ENCODE measurements at places on chromosomes 12 and 14.

DNA sequence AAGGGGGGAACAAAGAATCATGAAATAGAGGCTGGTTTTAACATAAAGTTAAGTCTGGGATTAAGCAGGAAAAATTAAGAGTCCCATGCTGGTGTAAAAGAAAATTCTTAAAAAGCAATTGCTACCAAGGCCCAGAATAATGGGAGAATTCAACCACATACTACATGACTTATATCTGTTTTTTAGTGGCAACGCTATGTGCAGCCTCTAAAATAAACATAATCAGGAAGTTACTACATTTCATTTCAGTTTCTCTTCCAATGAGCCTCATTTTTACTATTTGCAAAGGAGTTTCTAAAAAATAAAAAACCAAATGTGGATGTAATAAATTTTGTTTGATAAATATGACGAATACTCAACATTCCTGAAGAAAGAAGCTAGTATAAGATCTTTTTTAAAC is 58.1 kb downstream of the CPNE8 start:
- DNase-seq = no peak

- no peak for DNase-seq
These were observed 509.3 kb upstream of the CCDC196 start for GRCh38 chr14:65976761-65977404.

GRCh38 chr12:46965137-46965536 is 114.3 kb upstream of the PCED1B start:
- no peak for DNase-seq

- no peak for DNase-seq
These were observed 136.3 kb downstream of the FUT8 start for GRCh38 chr14:65548878-65549277.

- DNase-seq = no peak
These were observed 33.5 kb downstream of the DAD1 start for GRCh38 chr14:22555384-22556011.

DNA sequence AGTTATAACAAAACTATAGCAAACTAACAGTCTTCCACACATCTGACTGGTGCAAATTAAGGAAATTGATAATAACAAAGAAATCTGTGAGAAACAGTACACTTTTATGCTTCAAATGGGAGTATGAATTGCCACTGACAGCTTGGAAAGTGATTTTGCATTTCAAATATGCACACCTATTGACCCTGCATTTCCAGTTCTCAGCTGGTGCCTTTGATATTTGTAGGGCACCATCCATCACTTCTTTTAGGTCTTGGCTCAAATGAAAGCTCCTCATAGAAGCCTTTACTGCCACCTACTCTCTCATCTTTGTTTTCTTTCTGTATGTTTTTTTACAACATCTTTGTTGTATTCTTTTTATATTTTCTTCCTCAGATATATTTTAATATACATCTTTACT is 125.1 kb downstream of the ST8SIA1 start:
- no peak for DNase-seq

DNA sequence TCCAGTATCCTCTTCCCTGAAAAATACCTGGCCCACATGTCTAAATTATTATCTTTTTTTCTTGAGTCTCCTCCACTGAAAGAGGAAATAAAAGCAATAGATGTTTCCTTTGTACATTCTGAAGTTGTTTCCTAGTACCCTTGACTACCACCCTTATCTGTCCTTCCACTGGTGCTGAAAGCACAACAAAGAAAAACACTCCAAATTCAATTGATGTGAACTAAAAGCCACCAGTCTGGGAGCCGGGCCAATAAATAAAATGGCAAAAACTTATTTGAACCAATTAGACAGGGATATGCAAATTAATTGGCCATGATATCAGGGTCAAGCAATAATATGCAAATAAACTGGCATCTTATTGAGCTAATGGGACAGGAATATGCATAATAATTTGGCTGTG is 330.5 kb downstream of the PAWR start:
- no peak for DNase-seq

DNA sequence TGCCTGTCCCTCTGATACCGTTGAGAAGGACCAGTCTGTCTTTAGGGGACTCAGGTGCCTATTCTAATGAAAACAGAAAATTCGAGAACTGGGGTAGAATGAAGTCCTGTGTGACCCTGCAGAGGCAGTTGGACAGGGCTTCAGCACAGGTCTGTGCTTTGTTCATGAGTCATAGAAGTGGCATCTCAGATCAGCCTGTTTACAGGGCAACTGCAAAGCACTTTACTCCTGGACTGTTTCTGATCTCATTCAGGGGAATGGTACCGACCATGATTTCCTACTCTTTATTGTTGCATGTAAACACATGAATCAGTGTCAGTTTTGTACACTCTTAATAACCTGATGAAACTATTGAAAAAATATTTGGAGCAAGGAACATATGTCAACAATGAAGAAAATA is 1517.0 kb downstream of the AACS start:
- DNase-seq = no peak

DNA sequence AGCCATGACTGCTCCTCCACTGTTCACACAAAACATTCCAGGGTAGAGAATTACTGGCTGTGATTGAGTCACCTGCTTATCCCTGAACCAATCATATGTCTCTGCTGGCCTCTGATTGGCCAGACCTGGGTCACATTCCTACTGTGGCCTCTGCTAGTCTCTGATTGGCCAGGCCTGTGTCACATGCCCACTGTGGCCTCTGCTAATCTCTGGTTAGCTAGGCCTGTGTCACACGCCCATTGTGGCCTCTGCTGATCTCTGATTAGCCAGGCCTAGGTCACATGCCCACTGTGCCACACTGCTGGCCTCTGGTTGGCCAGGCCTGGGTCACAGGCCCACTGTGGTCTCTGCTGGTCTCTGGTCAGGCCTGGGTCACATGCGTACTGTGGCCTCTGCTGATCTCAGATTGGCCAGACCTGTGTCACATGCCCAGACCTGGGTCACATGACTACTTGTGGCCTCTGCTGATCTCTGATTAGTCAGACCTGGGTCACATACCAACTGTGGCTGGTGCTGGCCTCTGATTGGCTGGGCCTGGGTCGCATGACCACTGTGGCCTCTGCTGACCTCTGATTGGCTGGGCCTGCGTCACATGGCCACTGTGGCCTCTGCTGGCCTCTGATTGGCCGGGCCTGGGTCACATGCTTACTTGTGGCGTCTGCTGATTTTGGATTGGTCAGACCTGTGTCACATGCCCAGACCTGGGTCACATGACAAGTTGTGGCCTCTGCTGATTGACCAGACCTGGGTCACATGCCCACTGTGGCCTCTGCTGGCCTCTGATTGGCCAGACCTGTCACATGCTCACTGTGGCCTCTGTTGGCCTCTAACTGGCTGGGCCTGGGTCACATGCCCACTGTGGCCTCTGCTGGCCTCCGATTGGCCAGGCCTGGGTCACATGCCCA is 251.6 kb downstream of the SLC15A4 start:
- no peak for DNase-seq

DNA sequence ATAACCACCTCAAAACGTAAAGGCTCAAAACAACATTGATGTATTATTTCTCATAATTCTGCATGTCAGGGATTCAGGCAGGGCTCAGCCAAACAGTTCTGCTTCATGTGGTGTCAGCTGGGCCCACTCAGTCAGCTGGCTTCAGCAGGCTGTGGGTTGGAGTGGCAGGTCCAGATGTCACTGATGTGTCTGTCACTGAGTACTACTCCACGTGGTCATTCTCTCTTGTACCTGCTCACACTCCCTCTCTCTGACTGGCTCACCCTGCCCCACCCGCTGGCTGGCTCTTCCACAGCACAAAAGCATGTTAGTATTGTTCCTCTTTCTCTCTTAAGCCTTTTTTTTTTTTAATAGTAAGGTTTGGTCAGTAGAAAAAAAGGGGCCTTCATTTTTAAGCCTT is 182.4 kb downstream of the DICER1 start:
- no peak for DNase-seq

- no peak for DNase-seq
These were observed 157.6 kb upstream of the LRFN5 start for GRCh38 chr14:41449066-41449465.

GRCh38 chr14:76867516-76868453 is 41.6 kb downstream of the LRRC74A start:
- DNase-seq = no peak

DNA sequence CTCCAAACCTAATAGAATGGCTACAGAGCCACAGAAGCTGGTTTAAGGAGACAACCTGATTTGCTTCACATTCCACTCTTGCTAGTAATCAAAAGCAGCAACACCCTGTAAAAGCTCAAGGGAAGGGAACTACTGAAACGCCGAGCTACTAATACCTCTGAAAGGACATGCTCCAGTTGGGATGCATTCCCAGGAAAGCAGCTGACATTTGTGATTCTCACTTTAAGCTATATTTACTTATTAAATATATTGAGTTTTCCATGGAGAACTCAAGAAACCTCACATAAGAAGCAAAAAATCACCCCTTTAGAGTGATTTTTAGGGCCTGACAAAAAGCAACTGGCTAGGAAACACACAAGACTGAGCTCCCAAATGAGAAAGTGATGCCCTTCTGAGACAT is 1073.0 kb upstream of the FLRT2 start:
- DNase-seq = no peak

DNA sequence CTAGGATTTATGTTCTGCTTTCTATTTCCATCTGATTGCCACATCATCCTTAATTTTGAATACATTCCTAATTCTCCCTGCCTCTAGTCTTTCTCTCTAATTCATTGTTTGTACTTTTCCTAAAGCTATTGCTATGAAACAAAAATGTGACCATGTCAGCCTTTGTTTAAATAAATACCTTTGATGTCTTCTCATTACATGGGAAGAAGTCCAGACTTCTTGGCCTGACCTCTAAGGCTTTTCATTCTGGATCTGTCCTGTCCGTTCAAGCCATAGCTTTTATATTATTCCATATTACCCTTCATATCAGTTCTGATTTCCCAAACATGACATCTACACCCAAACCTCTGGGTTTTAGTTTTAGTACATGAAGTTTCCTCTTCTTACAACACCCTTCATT is 91.4 kb downstream of the CDK17 start:
- no peak for DNase-seq

- no peak for DNase-seq
These were observed 19.1 kb upstream of the ALX1 start for GRCh38 chr12:85260896-85261295.

DNA sequence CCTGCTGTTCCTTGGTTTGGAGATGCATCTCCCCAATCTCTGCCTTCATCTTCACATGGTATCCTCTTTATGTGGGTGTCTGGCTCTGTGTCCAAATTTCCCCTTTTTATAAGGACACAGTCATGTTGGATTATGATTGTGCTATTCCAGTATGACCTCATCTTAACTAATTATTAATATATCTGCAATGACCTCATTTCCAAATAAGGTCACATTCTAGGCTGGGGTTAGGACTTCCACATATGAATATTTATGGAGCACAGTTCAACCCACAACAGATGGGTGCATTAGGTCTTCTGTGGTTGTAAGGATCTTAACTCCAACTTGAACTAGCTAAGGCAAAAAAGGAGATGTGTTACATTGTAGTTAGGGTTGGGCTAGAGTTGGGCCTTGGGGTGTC is 69.4 kb downstream of the ADCK1 start:
- no peak for DNase-seq

DNA sequence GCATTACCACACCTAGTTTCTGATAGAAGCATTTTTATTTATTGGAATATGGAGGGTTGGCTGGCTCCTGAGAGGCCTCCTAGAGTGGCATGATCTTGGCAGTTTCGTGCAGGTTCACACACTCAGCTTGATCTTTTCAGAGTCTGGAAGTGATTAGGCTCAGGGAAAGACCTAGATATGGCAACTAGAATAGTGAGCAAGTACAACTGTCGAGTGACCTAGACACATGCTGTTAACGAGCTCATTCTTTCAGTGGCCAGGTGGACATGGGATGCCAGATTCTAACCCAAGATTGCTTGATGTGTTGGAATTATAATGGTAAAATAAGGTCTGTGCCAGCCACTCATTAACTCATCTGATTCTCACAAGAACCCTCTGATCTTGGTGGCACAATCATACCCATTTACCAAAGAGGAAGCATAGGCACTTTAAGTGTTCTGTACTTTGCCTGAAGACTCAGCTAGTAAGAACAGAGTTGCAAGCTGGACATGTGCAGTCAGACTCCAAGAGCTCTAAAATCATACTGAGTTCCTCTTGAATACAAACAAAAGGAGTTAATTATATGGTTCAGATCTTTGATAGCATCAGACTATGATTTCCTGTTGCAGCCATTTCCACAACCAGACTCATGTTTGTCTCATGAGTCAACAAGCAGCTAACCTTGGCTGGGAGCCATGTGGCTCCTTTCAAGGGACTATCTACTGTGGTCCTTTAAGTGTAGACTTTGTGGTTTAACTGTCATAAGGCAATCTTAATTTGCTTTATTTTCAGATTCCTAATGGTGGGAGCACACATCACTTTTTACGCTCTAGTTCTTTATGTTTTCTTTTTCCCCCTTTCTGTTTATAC is 144.2 kb downstream of the PLEKHA5 start:
- no peak for DNase-seq

DNA sequence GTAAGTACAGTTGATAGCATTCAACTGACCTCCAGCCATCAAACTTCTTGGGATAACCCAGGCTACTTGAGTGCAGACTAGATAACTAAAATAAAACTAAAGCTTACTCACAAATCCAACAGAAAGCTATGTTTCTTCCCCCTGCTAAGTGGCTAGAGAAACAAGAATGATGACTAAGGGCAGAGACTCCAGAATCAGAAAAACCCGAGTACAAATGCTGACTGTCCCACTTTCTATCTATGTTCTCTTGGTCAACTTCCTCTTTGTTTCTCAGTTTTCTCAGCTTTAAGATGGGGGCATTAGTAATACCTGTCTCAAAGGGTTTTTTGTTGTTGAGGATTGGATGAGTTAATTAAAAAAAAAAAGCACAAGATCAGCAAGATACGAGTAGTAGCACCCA is 6.1 kb upstream of the NUAK1 start:
- DNase-seq = no peak

- no peak for DNase-seq
These were observed 322.9 kb downstream of the KCNH5 start for GRCh38 chr14:62722406-62722805.

- no peak for DNase-seq
These were observed 18.3 kb downstream of the GLRX5 start for GRCh38 chr14:95553141-95553540.

- DNase-seq = no peak
These were observed 13.1 kb upstream of the TMTC1 start for GRCh38 chr12:29796823-29797263.

DNA sequence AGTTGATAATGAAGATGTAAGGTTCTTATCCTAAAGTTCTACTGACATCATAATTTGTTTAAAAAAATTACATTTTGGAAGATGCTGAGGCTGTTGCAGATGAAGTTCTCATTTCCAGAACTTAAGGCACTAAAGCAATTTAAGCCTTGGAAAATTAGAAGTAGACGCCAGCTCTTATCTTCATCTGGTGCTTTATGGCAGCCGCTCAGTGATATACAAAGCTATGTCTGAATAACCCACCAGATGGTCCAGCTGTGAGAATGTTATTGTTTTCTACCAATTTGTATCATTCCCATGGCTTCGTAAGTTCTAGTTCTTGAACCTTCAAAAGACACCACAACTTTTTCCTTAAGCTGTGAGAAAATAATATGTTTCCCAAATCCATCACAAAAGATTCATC is 212.1 kb upstream of the ARID2 start:
- no peak for DNase-seq

GRCh38 chr12:118312578-118312977 is 60.1 kb downstream of the TAOK3 start:
- no peak for DNase-seq
